ENCODE measurements at places on chromosomes 16 and 17.

- H3K36me3 ChIP-seq = no peaks in the 10 kb centered on the region
- H3K27ac ChIP-seq = no peak overlapping the region
- no peak overlapping the region for H3K4me3 ChIP-seq
- DNase-seq = no peak
These were observed 448.5 kb downstream of the SOX9 start for GRCh38 chr17:72569148-72569946.

- no peaks in the 10 kb centered on the region for H3K27me3 ChIP-seq
- no peaks in the 10 kb centered on the region for H3K4me1 ChIP-seq
- H3K27ac ChIP-seq = no peak overlapping the region
- no peaks in the 10 kb centered on the region for H3K36me3 ChIP-seq
- DNase-seq = no peak
These were observed 29.5 kb upstream of the MED9 start for GRCh38 chr17:17447264-17447663.

DNA sequence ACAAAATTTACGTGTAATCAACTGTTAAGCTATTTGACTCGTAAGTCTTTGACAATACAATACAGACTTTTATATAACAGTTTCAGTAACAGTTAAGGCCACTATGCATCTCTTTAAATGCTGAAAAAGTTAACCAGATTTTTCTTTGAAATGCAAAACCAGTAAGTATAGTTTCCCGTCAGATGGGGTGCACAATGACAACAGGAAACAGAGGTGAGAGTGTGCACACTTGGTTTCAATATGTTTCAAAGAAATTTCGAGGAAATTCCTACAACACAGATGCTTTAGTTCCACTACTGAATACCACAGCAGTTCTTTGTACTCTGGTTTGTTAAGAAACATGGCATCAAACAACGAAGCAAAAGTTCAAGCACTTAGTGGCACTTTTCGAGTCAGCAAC, 48.4 kb downstream of the RNF157 start:
- no peak overlapping the region for H3K27ac ChIP-seq

- no peaks in the 10 kb centered on the region for H3K4me1 ChIP-seq
- no peaks in the 10 kb centered on the region for H3K36me3 ChIP-seq
- no peak overlapping the region for H3K4me3 ChIP-seq
These were observed 12.9 kb upstream of the CMIP start for GRCh38 chr16:81431554-81432353.

GRCh38 chr16:1348441-1348840, 3.2 kb downstream of the TSR3 start:
- no peak for DNase-seq
- H3K36me3 ChIP-seq = peaks cover 12% of the 10 kb centered on the region
- H3K4me3 ChIP-seq = no peak overlapping the region
- H3K27me3 ChIP-seq = no peaks in the 10 kb centered on the region
- no peaks in the 10 kb centered on the region for H3K4me1 ChIP-seq

DNA sequence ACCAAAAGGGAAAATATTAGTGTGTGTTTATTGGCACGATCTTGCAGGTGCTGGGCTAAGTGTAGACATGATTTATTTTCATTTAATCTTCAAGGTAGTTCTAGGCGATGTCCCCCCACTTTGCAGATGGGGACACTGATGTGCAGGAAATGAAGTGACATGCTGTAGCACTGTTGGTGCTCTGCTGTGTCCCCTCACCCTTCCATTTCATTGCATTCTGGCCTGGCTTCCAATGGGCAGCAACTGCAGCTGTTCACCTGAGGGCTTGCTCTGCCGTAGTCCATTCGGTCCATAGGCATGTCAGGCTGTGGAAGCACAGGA, 123.9 kb downstream of the PRKCB start:
- no peak overlapping the region for H3K4me3 ChIP-seq
- no peaks in the 10 kb centered on the region for H3K4me1 ChIP-seq
- H3K27ac ChIP-seq = no peak overlapping the region
- H3K27me3 ChIP-seq = no peaks in the 10 kb centered on the region

- no peak overlapping the region for H3K27ac ChIP-seq
- H3K27me3 ChIP-seq = no peaks in the 10 kb centered on the region
- H3K36me3 ChIP-seq = no peaks in the 10 kb centered on the region
- H3K4me3 ChIP-seq = no peak overlapping the region
These were observed 67.7 kb upstream of the DNAH17 start for GRCh38 chr17:78644931-78645351.

DNA sequence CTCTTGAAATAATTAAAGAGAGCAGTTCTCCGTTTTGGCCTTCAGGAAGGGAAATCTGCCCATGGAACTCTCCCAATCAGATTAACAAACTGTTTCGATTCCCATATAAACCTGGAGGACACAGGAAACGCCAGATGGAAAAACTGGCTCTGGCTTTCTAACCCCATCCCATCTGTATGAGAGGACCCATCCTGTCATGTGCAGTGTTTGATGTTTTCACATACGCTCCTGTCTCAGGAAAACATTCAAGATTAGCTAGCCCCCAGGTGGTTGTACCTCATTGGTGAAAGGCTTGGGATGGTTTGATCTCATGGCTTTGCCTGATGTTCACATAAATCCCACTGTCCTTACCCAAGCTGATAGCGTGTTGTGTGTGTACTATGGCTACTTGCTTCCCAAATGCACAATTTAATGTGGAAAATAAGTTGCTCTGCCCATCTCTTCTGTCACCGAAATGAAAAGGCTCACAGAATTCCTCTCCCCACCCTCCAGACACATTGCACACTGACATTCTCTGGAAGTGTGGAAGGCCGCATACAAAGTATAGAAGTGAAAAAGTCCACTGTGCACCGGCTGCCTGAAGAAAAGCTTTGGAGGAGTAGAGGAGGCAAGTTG, 18.2 kb upstream of the ERN1 start:
- no peaks in the 10 kb centered on the region for H3K4me1 ChIP-seq
- H3K27ac ChIP-seq = peak overlapping the region; percentile 75
- no peak for DNase-seq
- H3K4me3 ChIP-seq = peak overlapping the region; percentile 50

DNA sequence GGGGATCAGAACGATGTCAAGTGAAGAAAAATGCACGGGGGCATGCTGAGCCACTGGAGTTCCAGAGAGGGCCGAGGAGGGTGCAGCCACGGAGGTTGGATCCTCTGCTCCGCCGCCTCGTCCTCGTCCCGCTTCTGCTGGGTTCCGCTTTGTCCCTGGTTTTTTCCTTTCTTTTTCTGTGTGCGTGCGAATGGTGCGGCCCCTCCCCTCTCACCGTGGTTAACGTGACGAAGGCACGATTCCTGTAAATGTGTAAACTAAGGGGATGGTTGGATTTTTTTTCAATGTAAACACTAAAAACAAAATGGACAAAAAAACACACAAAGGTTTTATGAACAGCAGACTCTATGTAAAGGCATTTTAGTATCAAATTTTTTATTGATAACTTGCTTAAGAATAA, 46.7 kb downstream of the ACTG1 start:
- H3K27me3 ChIP-seq = no peaks in the 10 kb centered on the region
- H3K27ac ChIP-seq = no peak overlapping the region
- no peak overlapping the region for H3K4me3 ChIP-seq
- H3K4me1 ChIP-seq = no peaks in the 10 kb centered on the region
- no peaks in the 10 kb centered on the region for H3K36me3 ChIP-seq
- DNase-seq = no peak

- peaks cover 46% of the 10 kb centered on the region for H3K36me3 ChIP-seq
- H3K4me1 ChIP-seq = no peaks in the 10 kb centered on the region
- H3K4me3 ChIP-seq = no peak overlapping the region
- H3K27ac ChIP-seq = no peak overlapping the region
These were observed 11.1 kb downstream of the NUDT16L1 start for GRCh38 chr16:4704491-4704890.

GRCh38 chr16:55494994-55495421, 13.9 kb upstream of the LPCAT2 start:
- no peaks in the 10 kb centered on the region for H3K27me3 ChIP-seq
- peaks cover 6% of the 10 kb centered on the region for H3K4me1 ChIP-seq

GRCh38 chr16:68786685-68787418, 49.8 kb downstream of the CDH1 start:
- peaks cover 2% of the 10 kb centered on the region for H3K4me1 ChIP-seq
- no peak for DNase-seq
- no peak overlapping the region for H3K4me3 ChIP-seq

- no peaks in the 10 kb centered on the region for H3K27me3 ChIP-seq
- peak within 1 kb of the TSS; percentile 7 for H3K27ac ChIP-seq
- H3K36me3 ChIP-seq = peaks cover 18% of the 10 kb centered on the region
- peak; percentile 94 for DNase-seq
- peaks cover 3% of the 10 kb centered on the region for H3K4me1 ChIP-seq
- peak within 1 kb of the TSS; percentile 92 for H3K4me3 ChIP-seq
These were observed at the start of gene TOM1L1 for GRCh38 chr17:54900457-54901229. Gene TOM1L1 (plus strand): TSS chr17:54900852. CDS start chr17:54900866, 14 bp downstream.

DNA sequence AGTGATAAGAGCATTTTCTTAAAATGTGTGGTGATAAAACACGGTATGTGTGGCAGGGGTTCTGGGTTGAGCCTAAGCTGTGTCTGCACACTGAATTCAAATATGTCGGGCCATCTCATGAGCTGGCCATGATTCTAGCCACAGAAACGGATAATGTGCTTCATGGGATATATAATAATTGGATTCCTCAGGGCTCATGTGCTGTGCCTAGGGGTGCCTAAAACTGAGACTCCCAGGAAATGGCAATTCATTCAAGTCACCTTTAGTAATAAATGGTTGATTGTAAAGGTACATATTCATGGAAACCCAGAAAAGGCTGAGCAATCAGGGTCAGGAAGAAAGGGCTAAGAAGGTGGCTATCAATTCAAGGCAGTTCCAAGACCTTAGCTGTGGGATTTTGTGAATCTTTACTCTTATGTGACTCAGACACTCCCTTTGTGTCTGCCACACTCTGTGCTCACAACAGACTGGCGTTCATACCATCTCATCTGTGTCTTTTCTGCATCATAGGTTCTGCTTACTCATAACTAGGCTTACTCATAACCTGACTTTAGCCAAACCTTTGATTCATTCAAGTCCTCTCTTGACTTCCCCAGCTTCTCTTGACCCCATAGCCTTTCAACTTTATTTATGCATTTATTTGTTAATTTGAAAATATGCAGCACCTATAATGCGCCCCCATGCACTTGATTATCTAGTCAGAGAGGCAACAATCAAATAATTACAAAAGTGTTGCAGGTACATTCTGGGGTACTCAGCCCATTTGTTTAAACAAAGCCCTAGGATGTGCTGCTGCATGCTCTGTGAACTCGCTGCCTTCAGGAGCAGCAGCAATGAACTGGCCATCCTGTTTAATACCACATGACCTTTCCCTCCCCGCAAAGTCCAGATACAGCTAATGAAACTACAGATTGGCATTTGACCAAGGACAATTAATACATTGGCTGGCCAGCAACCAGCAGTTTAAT, 28.4 kb upstream of the MED13 start:
- no peak overlapping the region for H3K4me3 ChIP-seq
- DNase-seq = no peak
- H3K4me1 ChIP-seq = no peaks in the 10 kb centered on the region
- H3K27me3 ChIP-seq = no peaks in the 10 kb centered on the region
